ENCODE measurements at places on chromosomes 5 and 9.

GRCh38 chr5:141876628-141877355 is 1.4 kb downstream of the PCDH1 start:
- DNase-seq, result no peak

DNA sequence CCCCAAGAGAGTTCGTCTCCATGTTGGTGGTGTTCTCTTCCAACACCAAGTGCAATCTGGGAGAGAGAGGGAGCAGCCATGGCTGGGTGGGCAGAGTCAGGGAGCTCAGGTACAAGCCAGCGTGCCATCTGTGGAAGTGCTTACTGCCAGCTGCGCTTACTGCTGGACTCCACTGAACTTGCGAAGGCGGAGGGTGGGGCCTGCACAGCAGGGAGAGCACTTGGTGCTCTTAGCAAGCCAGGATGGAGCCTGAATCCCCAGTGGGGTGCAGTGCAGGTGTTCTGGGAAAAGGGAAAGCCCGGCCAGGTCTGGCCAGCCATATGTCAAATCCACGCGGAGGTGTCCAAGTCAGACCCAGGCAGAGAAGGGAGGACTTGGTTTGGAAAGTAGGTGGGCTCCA is 142.0 kb downstream of the FANCC start:
- no peak for DNase-seq

GRCh38 chr5:157516626-157517325 is 56.8 kb downstream of the NIPAL4 start:
- no peak for DNase-seq

DNA sequence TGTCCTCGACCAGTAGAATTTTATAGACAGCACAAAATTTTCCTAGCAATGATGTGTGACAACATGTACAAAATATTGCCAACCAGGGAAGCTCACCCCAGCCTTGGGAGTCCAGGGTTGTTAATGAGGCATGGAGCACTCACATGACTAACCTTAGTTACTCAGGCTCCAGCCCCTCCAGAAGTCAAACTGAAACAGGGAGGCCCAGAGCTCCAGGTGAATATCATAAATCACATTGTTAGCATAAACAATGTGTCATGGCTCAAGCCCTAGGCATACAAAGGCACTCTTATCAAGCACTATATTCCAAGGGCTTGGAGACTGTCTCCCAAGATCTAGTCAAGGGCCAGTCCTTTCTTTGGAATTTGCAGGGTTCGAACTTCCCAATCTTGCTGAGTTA is 44.4 kb downstream of the TNFAIP8 start:
- no peak for DNase-seq

GRCh38 chr5:43007246-43007910 is 32.7 kb downstream of the ANXA2R start:
- peak; percentile 85 for DNase-seq

DNA sequence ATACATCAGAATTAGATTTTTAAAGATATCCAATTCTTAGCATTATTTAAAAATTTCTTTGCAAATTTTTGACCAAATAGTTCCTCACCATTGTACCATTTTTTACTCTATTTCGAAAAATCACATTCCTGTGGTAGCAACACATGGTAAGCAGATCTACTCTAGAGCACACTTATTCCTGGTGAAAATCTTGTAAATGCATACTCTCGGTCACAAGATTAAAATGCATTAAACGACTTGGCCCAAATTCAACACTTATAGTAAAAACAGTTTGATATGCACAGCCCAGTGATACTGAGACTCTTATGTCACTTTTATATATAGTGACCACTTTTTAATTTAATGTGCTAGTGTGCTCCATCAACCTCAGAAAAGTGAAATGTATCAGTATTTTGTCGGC is 208.8 kb upstream of the TARS1 start:
- no peak for DNase-seq

- DNase-seq, result peak; percentile 8
These were observed 18.4 kb downstream of the NKD2 start for GRCh38 chr5:1026700-1027621.

All from BE2C (cell line).